Effector CD4-positive, alpha-beta T cell (primary cell): ENCODE measurements at places on chromosomes 11 and 22.

GRCh38 chr11:61110255-61111049 lies 8.2 kb downstream of the CD5 start:
- DNase-seq: no peak

DNA sequence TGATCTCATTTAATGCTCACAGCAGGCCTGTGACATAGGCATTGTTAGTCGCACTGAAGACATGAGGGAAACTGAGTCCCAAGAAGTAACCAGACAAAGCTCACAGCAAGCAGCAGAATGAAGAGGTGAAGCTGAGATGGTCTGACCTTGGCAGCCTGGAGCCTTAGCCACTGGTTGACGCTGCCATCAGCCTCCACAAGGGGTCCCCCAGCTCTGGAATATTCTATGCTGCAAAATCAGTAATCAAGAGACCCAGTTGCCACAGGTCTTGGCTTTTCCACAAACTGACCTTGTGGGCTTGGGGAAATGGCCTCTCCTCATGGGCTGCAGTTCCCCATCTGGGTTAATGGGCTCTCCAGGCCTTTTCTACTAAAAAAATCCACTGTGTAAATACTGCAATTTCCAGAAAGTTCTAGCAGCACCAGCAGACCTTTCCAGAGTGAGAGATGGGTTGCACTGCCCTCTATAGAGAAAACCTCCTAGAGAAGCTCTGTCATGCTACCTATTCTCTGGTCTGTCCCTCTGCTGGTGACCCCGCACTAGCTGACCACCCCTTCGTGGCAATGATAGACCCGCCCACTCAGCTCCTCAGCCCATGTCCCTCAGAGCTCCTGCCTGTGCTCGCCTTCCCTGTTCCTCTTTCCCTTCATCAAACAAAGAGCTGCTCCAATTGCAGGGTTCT lies 22.6 kb upstream of the ISX start:
- no peak for DNase-seq

GRCh38 chr11:47003180-47003877 lies 66.8 kb downstream of the CSTPP1 start:
- no peak for DNase-seq

- no peak for DNase-seq
Measured at GRCh38 chr22:38735465-38736256, 20.1 kb downstream of the SUN2 start.

GRCh38 chr22:44147821-44148574 lies 32.7 kb upstream of the PARVG start:
- DNase-seq: no peak

GRCh38 chr11:133817449-133817848 lies 27.9 kb downstream of the SPATA19 start:
- no peak for DNase-seq

DNA sequence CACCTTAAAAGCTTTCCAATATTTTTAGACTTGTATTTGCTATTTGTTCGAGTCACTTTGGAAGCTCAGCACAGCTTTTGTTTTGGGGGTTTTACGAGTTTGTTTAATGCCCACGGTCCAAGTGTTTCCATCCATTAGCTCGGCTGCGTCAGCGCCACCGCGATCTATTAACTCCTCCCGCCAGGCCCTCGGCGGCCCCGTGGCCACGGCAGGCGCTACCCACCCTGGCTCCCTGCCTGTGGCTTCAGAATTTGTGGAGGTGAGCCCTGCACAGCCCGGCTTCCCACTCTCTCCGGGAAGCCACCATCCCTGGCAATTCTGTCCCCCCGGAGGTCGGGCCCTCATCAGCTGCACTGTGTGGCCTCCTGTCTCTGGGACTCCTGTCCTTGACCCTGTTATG lies 648.5 kb downstream of the BRD1 start:
- no peak for DNase-seq

- DNase-seq: no peak
Measured at GRCh38 chr11:123778511-123778910, 24.2 kb upstream of the OR6X1 start.

GRCh38 chr11:31827455-31828206 lies 16.5 kb upstream of the PAX6 start:
- DNase-seq: no peak
